NCI-H774 (cell line): ENCODE measurements at places on chromosomes 13 and 19.

- DNase-seq, result no peak
Observed at GRCh38 chr13:65866138-65866537, 1364.0 kb downstream of the PCDH9 start.

DNA sequence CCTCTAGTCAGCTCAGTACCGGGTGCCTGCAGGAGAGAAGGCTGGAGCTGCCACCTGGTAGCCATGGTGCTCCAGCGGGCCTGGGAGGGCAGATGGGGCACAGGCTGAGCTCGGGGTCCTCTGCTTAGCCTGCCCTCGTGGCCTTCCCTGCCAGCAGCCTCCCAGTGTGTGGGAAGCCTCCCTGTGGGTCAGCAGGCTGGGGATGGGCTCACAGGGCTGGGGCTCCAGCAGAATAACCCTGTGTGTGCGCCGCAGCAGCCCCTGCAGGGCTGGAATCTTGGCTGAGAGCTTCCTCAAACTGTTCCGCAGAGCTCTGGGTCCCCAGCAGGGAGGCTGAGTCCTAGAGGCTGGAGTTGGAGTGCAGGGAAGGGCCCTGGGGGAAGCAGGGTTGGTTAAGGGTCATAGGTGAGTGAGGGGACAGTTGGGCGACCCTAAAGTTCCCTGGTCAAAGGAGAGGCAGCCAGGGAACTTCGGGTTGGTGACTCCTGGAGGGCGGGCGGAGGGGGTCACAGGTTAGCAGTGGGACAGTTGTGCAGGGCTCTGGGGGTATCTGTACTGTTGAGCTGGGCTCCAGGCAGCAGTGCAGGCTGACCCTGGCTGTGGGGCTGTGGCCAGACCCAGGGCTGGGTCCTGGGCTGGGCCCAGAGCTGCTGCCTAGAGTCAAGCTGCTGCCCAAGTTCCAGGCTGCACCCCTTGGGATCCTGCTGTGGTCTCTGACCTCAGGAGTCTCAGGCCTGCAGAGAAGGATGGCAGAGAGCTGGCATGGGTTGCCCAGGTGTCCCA lies 14.0 kb downstream of the ARHGAP33 start:
- no peak for DNase-seq

DNA sequence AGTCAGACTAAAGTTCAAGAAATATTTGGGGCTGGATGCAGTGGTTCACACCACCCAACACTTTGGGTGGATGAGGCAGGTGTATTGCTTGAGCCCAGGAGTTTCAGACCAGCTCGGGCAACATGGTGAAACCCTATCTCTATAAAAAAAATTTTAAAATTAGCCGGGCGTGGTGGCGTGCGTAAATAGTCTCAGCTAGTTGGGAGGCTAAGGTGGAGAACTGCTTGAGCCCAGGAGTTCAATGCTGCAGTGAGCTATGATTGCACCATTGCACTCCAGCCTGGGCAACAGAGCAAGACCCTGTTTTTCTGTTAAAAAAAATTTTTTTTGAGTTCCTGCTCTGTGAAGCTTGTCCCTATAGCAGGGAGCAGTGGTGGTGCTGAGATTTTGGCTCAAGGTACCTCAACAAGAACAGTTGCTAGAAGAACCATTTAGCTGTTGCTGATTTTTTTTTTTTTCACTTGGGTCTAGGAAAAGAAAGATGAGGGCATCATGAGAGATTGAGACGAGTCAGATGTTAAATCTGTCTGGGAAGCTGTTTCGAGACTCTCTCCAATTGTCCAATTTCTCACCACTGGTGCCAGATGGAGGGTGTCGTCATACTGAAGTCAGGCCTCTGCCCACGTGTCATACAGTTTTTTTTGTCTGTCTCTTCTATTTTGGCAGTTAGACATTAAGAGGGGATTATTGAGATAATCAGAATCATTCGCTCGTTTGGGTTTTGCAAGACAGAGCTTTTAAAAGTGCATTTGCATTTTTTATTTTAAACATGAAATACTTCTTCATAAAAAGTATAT lies 3.7 kb downstream of the SLC25A42 start:
- DNase-seq, result no peak

DNA sequence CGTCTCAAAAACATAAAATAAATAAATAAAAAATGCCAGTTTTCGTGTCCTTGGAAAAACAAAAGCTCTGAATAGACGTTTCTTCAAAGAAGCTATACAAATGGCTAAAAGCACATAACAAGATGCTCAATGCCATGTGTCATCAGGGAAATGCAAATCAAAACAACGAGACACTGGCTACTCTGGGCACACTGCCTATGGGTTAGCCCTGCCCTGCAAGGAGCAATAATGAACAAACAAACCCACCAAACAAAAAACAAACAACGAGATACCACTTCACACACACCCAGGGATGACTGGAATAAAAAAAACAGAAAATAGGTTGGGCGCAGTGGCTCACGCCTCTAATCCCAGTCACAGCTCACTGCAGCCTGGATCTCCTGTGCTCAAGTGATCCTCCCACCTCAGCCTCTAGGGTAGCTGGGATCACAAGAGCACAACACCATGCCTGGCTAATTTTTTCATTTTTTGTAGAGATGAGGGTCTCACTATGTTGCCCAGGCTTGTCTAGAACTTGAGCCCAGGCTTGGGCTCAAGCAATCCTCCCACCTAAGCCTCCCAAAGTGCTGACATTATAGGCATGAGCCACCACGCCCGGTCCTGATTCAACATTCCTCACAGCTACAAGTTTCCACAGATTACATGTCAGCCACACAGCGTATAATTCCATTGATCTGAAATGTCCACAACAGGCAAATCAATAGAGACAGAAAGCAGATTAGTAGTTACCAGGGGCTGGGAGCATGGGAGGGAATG lies 15.5 kb upstream of the ISYNA1 start:
- DNase-seq, result no peak

GRCh38 chr19:58474997-58475713 lies 997 bp upstream of the ZNF446 start:
- no peak for DNase-seq

- DNase-seq, result no peak
Observed at GRCh38 chr13:79462895-79463294, 18.1 kb upstream of the NDFIP2 start.

DNA sequence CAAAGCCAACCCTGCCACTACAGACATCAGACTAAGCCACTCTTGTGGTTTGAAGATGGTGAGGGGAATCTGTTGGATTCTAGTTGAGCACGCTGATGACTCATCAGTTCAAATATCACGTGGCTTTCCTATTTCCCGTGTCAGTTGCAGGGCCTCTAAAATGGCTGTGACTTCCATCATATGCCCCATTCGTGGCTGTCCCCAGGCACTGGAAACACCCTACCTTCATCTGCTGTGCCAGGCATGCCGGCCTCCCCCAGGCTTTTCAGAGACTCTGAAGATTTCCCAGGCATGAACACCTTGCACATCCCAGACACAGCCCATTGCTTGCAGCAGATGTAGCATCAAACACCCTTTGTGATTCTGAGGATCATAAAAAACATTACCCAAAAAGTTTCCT lies 659.9 kb downstream of the UQCRFS1 start:
- no peak for DNase-seq

DNA sequence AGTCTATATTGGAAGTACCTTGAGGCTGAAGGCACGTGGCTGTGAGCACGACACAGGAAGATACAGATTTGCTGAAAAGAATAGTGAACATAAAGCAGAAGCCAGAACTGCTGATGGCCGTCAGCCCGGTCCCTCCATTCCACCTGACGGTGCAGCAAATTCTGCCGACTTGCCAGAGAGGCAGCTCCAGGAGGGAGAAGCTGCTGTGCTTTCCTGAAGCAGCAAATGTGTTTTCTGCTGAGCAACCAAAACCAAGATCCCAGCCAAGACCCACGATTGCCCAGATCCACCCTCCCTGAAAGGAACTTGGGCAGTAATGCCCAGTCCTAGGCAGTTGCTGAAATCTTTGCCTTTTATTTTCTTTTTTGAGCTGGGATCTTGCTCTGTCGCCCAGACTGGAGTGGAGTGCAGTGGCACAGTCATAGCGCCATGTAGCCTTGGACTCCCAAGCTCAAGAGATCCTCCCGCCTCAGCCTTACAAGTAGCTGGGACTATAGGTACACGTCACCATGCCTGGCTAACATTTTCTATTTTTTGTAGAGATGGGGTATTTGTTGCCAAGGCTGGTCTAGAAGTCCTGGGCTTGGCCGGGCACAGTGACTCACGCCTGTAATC lies 7.0 kb upstream of the RCN3 start:
- DNase-seq, result no peak

GRCh38 chr13:44449999-44450821 lies 76.6 kb downstream of the SERP2 start:
- DNase-seq, result no peak

DNA sequence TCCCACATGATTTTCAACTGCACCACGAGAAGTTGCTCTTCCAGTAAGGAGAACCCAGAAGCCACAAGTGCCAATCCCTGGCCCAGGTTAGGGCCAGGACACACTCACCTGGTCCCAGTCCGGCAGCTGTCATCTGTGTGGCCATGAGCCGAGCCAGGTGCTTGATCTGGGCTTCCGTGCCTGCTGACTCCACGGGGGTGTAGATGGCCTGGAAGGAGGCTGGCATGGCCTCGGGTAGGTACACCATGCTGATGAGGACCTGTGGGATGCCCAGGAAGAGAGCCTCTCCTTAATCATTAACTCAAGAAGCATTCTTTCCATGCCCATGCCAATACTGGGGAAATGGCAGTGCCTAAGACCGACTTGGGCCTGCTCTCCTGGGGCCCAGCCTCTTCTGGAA lies 19.9 kb upstream of the RSPH6A start:
- no peak for DNase-seq

DNA sequence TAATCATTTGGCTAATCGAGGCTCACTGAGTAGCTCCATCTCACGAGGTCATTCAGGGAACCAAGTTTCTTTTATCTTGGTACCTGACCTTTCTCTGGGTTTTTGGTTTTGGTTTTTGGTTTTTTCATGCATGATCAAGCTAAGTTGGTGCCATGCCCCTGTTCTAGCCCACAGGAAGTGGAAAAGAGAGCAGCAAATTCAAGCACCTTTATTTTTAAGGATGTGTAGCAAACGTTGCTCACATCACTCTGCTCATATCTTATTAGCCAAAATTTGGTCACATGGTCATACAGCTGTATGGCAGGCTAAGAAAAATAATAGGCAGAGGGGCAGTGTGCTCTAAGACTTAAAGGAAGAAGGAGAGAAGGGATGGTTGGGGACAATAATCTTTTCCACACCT lies 593.5 kb downstream of the DIAPH3 start:
- no peak for DNase-seq

DNA sequence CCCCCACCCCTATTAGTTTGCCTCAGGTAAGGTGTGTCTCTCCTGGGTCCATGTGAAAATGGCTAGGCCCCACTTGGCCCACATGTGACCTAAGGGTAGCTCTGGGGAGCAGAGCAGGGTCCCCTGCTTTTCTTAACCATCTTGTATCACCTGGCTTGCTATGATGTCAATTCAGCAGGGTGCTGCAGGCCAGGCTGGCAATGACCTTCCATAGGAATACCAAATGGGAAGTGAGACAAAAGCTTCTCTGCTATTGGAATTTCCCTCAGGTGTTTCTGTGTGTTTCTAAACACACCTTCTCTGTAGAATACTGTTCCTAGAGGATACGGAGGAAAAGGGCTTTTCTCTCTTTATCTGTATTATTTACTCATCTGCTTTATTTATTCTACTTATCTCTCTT lies 35.7 kb upstream of the DACH1 start:
- no peak for DNase-seq

- DNase-seq, result no peak
Observed at GRCh38 chr19:30781047-30781446, 408.9 kb downstream of the ZNF536 start.

DNA sequence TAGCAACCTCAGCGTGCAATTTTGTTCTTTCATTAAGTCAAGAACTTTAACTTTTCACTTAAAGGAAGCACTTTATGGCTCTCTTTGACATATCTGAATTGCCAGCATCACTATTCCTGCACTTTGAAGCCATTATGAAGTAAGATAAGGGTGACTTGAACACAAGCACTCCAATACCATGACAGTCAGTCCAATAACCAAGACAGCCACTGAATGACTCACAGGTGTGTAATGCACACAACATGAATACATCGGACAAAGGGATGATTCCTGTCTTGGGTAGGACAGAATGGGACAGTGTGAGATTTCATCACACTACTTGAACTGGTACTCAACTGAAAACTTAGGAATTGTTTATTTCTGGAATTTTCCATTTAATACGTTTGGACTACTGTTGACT lies 233.7 kb upstream of the IPO5 start:
- no peak for DNase-seq

GRCh38 chr13:50421473-50422130 lies 406.4 kb downstream of the KCNRG start:
- DNase-seq, result peak; percentile 12

DNA sequence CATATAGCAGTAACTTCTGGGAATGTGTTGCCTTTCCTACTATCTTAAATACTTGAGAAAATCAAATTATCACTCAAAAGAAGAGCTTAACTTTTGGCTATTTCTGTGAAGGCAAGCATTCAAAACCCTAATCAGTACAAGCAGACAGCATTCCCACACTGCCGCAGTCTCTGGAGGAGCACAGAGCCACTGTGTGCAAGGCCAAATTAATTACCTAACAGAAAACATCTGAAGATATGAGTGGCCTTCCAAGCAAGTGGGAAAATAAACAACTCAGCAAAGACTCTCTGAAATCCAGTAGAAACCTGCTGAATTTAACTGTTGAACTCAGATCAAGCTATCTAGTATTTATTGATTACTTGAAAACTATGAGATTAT lies 68.2 kb downstream of the COL4A1 start:
- no peak for DNase-seq

- DNase-seq, result no peak
Observed at GRCh38 chr19:11166281-11167142, 10.9 kb upstream of the SPC24 start.

DNA sequence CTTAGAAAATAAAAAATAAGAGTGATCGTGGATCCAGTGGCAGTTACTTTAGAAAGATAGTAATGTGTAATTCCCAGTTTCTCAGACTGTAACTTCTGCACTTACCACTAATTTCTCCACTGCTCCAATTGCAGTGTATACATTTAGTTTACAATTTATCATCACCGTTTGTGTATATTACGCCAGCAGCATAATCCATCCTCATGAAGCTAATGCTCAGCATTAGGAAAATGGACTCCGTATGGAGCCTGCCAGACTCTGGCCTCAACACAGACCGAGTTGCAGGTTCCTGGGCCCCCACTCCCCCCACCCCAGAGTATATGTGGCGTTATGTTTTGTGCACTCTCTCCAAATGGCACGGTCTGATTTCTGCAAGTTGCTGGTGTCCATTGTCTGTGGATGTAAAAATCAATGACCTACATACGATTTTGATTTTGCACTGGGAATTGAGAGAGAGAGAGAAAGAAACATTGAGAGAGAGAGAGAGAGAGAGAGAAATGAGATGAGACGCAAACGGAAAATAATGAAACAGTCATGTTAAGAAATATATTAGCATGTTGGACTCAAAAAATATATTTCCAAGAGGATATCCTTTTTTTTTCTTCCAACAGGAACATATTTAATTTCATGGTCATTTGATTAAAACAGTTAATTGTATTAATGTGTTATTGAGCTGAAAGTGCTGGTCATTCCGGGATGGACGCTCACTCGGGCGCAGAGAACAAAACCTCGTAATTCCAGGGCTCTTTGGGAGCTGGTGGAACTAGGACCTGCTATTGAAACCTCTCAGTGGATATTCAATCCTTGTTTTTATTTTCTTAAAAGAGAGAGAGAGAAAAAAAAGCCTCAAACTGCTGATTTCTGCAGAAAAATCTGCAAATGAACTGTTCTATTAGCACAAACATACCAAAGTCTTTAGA lies 278.8 kb downstream of the TSHZ3 start:
- no peak for DNase-seq
